ENCODE measurements at places on chromosomes 5 and 9.

- DNase-seq: no peak
Measured at GRCh38 chr9:125982798-125983406, 235.7 kb downstream of the PBX3 start.

GRCh38 chr5:94849821-94850736 is 231.6 kb downstream of the SLF1 start:
- DNase-seq: no peak

DNA sequence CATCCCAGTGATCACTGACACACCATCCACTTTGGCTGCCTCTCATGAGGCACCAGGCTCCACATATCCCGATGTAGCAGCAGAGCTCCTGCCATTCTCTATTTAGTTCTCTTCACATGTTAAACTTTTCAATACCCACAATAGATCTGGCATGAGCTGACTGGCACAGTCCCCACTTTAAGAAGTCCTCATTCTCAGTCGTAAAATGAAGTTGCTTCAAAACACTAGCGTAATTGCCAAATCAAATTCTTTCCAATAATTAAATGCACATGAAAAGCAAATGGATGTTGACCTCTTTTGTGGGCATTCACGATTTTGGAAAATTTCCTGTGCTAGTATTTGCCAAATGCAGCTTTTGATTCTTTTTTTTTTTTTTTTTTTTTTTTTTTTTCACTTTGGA is 32.4 kb downstream of the HAPLN1 start:
- no peak for DNase-seq

- DNase-seq: no peak
Measured at GRCh38 chr5:157066080-157066479, 7.2 kb upstream of the HAVCR1 start.

DNA sequence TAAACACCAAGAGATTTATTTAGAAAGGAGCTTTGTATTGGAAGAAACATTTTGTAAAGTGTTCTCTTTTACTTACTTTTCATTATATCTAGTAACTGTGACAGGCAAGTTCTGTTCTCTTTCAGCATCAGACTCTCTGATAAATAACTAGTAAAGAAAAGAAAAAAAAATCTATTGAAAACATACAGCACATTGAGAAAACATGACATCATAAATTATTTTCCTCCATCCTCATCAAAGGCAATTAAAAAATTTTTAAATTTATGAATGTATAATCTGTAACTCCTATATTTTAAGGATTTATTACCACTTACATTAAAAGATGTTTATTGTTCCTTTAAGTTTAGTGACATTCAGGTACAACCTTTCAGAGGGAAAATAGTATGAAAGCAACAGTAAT is 11.1 kb downstream of the CCNH start:
- DNase-seq: no peak

GRCh38 chr9:83385317-83385716 is 152.9 kb downstream of the FRMD3 start:
- DNase-seq: no peak

All from suppressor macrophage (primary cell).